ENCODE measurements at places on chromosomes 1 and 21. TPM values are rescaled to one million over a fixed set of nuclear protein-coding genes. Genes with fewer than 3 reads are reported as not detected.

The GBP7 gene
- not detected for total RNA-seq

DNA sequence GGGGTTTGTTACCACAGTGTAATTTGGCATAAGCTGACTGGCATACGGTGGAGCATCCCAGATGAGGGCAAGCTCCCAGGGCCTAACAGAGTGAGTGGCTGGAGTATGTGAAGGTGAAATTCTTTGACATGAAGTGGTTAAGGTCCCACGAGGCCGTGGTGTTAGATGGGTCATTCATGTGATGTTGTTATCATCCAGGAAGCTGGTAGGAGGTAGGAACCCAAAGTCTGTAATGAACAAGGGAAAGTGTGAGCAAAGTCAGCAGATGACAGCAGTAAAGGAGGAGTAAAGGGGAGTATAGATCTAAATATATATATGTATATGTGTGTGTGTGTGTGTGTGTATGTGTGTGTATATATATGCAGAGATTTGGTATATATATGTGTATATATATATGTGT lies 47.6 kb downstream of the MDM4 start:
- DNase-seq, result no peak

The FLG gene
- total RNA-seq, result not detected

The KAZN gene
- 1.1 TPM for total RNA-seq

The CYB5RL gene
- total RNA-seq, result 12.1 TPM

The TMEM81 gene
- total RNA-seq, result 4.1 TPM

DNA sequence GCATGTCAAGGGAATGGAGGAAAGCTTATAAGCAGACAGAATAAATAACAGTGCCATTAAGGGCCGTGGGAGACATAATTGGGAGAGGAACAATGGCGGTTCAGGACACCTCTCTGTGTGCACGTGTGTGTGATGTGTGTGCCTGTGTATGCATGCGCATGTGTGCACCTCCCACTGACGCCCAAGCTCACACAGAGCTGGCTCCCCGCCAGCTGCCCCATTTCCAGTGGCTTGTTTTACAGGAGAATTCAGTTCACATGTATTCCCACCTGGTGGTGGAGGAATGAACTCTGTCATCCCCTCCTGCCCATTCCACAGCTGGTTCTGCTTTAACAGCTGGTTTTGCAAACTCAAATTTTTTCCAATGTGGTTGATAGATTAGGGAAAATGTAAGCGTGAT lies 262.2 kb downstream of the AJAP1 start:
- DNase-seq, result no peak

The VHLL gene
- not detected for total RNA-seq

The TRAF3IP3 gene
- total RNA-seq, result 158 TPM

The DPT gene
- total RNA-seq, result not detected

DNA sequence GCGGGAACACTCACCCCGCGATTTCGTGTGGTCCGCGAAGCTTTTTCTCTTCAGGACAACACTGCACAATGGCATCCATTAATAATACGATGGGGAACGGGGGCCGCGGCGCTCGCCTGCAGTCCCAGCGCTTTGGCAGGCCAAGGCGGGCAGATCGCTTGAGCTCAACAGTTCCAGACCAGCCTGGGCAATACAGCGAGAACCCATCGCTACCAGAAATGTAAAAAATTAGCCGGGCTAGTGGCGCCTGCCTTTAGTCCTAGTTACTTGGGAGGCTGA lies 17.7 kb downstream of the OR2C3 start:
- no peak for DNase-seq

The CHAF1B gene
- total RNA-seq, result 33.1 TPM

The CNR2 gene
- total RNA-seq, result not detected

Measured in activated naive CD4-positive, alpha-beta T cell treated with anti-CD3 and anti-CD28 coated beads, Interleukin-2, amount 50 U/mL, for 72 hours (primary cell).